Activated CD4-positive, alpha-beta T cell treated with anti-CD3 and anti-CD28 coated beads for 36 hours (primary cell): ENCODE measurements at places on chromosomes 4 and X. TPM values are rescaled to one million over a fixed set of nuclear protein-coding genes. Genes with fewer than 3 reads are reported as not detected.

Gene TNIP3
- 3.7 TPM for total RNA-seq

Gene GYPE
- total RNA-seq: 0.16 TPM

Gene CTBP1
- total RNA-seq: 152 TPM

GRCh38 chrX:96861218-96861617 is 22.5 kb upstream of the RPA4 start:
- no peaks in the 10 kb centered on the region for H3K27me3 ChIP-seq
- H3K4me1 ChIP-seq: no peaks in the 10 kb centered on the region
- H3K4me3 ChIP-seq: no peak overlapping the region
- no peak overlapping the region for H3K27ac ChIP-seq
- H3K36me3 ChIP-seq: no peaks in the 10 kb centered on the region

- DNase-seq: no peak
- no peak overlapping the region for H3K4me3 ChIP-seq
- no peaks in the 10 kb centered on the region for H3K27me3 ChIP-seq
Observed at GRCh38 chr4:181017038-181017437, 1226.2 kb upstream of the TENM3 start.

Gene TDO2
- total RNA-seq: not detected

DNA sequence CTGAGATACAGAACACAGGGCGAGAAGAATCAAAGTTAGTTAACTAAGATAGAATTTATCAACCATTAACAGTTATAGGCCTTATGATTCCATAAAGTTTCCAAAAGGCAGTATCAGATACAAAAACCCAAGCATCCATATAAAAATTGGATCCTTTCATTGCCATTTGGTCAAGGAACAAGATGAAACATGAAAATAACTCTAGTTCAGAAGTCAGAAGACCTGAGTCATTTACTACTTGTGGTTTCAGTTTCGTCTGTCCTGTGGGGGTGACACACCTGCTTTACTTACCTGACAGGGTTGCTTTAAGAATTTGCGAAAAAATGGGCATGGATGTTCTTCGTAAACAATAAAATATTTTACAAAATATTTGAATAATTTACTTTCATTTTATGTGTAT is 130.8 kb downstream of the ANAPC10 start:
- H3K4me1 ChIP-seq: peaks cover 5% of the 10 kb centered on the region
- H3K27ac ChIP-seq: no peak overlapping the region
- no peak overlapping the region for H3K4me3 ChIP-seq
